H1 (cell line): ENCODE measurements at places on chromosomes 2 and 18. TPM values are rescaled to one million over a fixed set of nuclear protein-coding genes. Genes with fewer than 3 reads are reported as not detected.
A peak's percentile ranks its signal among the peaks of the same experiment; 100 is the strongest.

GRCh38 chr18:78884502-78884901 is 95.1 kb upstream of the SALL3 start:
- H3K36me3 ChIP-seq: no peaks in the 10 kb centered on the region
- no peaks in the 10 kb centered on the region for H3K4me1 ChIP-seq
- DNase-seq: no peak
- H3K27me3 ChIP-seq: no peaks in the 10 kb centered on the region
- no peak overlapping the region for H3K4me3 ChIP-seq

- no peaks in the 10 kb centered on the region for H3K36me3 ChIP-seq
- no peak for DNase-seq
- no peaks in the 10 kb centered on the region for H3K27me3 ChIP-seq
- peaks cover 5% of the 10 kb centered on the region for H3K4me1 ChIP-seq
Measured at GRCh38 chr18:27447930-27448329, 262.8 kb upstream of the CHST9 start.

- H3K27me3 ChIP-seq: no peaks in the 10 kb centered on the region
- H3K36me3 ChIP-seq: no peaks in the 10 kb centered on the region
- H3K27ac ChIP-seq: no peak overlapping the region
- H3K4me3 ChIP-seq: no peak overlapping the region
Measured at GRCh38 chr2:70347831-70348230, 46.0 kb upstream of the FAM136A start.

- H3K36me3 ChIP-seq: no peaks in the 10 kb centered on the region
- H3K27ac ChIP-seq: no peak overlapping the region
- no peaks in the 10 kb centered on the region; the same call in 1 of the 2 replicates for H3K27me3 ChIP-seq
- DNase-seq: no peak
- H3K4me1 ChIP-seq: peaks cover 2% of the 10 kb centered on the region
Measured at GRCh38 chr2:239253264-239253663, 147.6 kb downstream of the HDAC4 start.

DSG1 gene
- 0.06 TPM in 1 of 2 replicates, not detected in the other for total RNA-seq

DNA sequence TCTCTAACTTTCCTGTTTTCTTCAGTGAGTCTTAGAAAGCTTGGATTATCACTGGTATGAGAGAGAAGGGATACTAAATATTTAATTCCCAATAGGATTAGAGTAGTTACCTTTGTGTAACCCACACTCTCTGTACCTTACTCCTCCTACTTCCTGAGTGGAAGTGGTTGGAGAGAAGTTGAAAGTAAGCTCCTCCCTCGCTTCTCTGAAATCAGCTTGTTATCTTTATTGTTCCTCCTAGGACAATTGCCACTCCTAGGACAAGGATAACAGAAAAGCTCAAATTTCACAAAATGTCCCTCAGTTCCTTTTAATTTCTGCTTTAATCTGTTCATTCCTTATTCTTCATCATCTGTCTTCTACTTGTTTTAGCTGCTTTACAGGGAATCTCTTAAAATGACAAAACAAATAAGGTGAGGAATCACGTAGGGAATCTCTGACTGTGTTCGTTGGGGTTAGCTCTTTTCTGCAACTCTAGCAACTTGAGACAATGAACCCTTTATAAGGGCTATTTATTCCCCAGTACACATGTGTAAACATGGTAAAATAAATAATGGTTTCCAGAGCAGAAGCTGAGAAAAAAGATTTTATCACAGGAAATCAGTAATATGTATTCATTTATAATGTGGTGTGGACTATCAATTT is 8.6 kb downstream of the ITPRID2 start:
- no peaks in the 10 kb centered on the region for H3K36me3 ChIP-seq
- no peaks in the 10 kb centered on the region for H3K4me1 ChIP-seq
- H3K4me3 ChIP-seq: no peak overlapping the region
- no peak overlapping the region for H3K27ac ChIP-seq

GRCh38 chr2:202135091-202135874 is 62.2 kb downstream of the KIAA2012 start:
- H3K36me3 ChIP-seq: no peaks in the 10 kb centered on the region
- H3K27ac ChIP-seq: no peak overlapping the region
- no peak for DNase-seq
- H3K4me1 ChIP-seq: no peaks in the 10 kb centered on the region
- H3K27me3 ChIP-seq: no peaks in the 10 kb centered on the region

DNA sequence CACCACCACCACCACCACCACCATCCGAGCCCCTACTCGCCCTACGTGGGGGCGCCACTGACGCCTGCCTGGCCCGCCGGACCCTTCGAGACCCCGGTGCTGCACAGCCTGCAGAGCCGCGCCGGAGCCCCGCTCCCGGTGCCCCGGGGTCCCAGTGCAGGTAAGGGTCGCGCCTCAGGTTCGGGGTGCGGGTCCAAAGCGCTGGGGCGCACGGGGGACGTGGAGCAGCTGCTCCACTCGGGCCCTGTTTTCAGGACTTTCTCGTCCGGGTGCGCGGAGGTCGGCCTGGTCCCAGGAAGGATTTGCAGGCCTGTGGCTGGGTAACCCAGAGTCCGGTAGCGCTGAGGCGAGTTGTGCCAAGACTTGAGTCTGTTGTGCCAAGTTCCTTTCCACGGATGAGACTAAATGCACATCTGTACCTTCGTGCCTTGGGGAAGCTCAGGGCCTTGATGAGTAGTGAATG is 2.8 kb downstream of the GATA6 start:
- peaks cover 100% of the 10 kb centered on the region for H3K27me3 ChIP-seq
- no peaks in the 10 kb centered on the region for H3K36me3 ChIP-seq
- no peak overlapping the region for H3K27ac ChIP-seq
- no peak for DNase-seq
- peaks cover 30% of the 10 kb centered on the region for H3K4me1 ChIP-seq

- no peaks in the 10 kb centered on the region for H3K27me3 ChIP-seq
- no peak overlapping the region for H3K27ac ChIP-seq
- DNase-seq: no peak
- H3K4me3 ChIP-seq: no peak overlapping the region
- no peaks in the 10 kb centered on the region for H3K36me3 ChIP-seq
- H3K4me1 ChIP-seq: no peaks in the 10 kb centered on the region
Measured at GRCh38 chr18:79106084-79106483, 36.9 kb downstream of the ATP9B start.

DNA sequence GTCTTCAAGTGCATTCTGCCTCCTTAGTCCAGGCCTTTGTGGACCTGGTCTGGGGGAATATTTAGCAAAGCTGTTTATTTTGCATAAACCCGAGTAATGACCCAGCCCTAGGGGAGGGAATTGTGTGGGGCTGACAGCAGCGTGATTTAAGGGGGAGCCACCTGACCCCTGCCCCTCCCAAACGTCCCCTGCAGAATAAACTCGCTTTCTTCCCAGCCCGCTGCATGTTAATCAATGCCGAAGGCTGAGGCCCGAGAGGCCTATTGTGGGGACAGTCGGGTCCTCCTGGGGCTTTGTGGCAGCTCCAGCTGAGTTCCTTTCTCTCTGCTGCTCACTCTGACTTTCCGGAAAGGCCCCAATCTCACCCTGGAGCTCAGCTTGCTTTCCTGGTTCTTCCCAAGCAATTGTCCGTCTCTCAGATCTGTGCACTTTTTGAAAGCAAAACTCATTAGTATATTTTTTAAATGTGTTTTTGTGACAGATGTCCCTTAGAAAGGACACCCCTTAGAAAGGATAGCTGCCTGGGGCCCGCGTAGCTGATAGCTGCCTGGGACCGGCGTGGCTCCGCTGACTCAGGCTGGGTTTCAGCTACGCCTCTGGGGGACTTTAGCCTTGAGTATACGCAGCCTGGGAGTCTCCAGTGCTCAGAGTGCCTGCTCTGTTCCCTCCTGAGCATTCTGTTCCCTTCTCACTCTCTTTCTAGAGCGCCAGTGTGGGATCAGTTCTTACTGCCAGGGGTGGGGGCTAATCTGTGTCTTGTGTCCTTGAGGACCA is 158.3 kb downstream of the GLI2 start:
- H3K4me3 ChIP-seq: peak overlapping the region; percentile 23; the same call in 1 of the 2 replicates
- H3K27me3 ChIP-seq: no peaks in the 10 kb centered on the region; the same call in 1 of the 2 replicates
- no peaks in the 10 kb centered on the region for H3K36me3 ChIP-seq
- H3K4me1 ChIP-seq: peaks cover 17% of the 10 kb centered on the region
- H3K27ac ChIP-seq: no peak overlapping the region; the same call in 1 of the 2 replicates

DNA sequence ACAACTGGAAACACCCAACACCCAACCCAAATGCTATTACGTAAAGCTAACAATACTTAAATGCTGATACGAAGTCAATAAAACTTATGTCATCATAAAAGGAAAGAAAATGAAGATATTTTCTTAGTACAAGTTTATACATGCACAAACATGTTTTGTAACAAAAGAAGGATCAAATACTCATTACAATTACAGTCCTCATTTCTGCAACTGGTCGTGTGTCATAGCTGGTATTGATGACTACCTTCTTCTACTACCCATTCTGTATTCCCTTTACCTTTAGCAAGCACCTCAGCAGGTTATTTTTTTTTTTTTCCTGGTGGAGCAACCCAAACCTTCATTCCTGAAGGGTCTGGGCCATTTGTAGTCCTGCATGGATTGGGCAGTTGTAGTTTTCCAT is 1298.5 kb downstream of the SUCLG1 start:
- no peaks in the 10 kb centered on the region for H3K27me3 ChIP-seq
- no peaks in the 10 kb centered on the region for H3K36me3 ChIP-seq
- H3K4me3 ChIP-seq: no peak overlapping the region
- DNase-seq: no peak
- no peak overlapping the region for H3K27ac ChIP-seq

- H3K27me3 ChIP-seq: no peaks in the 10 kb centered on the region
- H3K4me3 ChIP-seq: no peak overlapping the region
- H3K36me3 ChIP-seq: no peaks in the 10 kb centered on the region
- no peaks in the 10 kb centered on the region for H3K4me1 ChIP-seq
- DNase-seq: no peak
- H3K27ac ChIP-seq: no peak overlapping the region
Measured at GRCh38 chr2:105139556-105140239, 101.8 kb downstream of the MRPS9 start.

DNA sequence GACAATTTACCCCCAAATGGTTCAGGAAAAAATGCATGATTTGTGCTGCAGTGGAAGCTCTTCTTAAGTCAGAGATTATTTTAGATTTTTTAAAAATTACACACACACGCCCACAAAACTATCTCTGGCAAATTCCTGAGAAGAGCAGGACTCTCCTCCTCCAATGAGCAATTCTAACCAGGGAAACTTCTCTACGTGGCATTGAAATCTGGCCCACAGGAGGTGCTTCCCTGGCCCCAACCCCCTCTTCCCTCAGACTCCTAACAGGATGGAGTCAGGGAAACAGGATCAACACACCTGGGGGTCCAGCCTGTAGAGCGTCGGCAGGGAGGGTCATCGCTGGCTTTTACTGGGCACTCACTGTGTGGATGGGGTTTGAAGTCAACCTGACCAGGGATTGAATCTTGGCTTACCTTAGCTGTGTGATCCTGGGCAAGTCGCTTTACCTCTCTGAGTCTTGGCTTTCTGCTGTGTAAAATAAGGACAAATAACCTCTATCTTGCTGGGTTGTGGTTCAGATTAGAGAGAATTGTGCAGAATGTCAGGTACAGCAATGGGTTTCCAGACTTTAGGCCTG is 65.4 kb upstream of the ASAP2 start:
- H3K27me3 ChIP-seq: peaks cover 26% of the 10 kb centered on the region
- no peaks in the 10 kb centered on the region for H3K36me3 ChIP-seq
- no peak overlapping the region for H3K27ac ChIP-seq
- H3K4me1 ChIP-seq: peaks cover 4% of the 10 kb centered on the region; the same call in 1 of the 2 replicates

DNA sequence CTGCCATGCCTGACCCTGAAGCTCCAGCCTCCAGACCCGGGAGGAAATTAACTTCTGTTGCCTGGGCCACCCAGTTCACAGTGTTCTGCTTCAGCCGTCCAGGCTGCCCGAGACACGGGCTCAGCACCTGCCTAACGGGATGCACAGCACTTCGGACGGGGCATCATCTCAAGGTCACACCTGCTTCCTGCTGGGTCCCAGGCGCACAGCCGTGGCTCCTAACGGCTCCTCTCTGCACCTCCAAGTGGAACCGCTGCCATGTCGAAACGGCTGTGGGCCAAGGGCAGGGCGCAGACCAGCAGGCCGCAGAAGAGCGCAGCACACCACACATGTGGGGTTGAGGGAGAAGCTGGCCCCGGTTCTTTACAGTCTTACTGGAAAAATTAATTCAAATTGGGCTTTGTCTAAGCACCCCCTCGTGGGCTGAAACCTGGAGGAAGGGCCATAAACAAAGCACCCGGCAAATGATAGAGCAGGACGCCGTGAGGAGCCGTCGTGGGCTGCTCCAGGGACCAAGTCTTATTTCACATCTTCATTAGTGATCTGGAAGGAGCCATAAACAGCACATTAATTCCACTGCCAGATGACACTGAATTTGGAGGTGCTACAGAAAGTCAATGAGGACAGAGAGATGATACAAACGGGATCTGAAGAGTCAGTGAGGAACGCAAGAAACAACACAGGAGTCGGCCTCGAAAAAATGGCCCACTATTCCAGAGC is 59.6 kb downstream of the EIPR1 start:
- DNase-seq: no peak
- H3K4me1 ChIP-seq: no peaks in the 10 kb centered on the region
- H3K36me3 ChIP-seq: no peaks in the 10 kb centered on the region
- H3K27ac ChIP-seq: no peak overlapping the region
- H3K27me3 ChIP-seq: no peaks in the 10 kb centered on the region

NYAP2 gene
- total RNA-seq: not detected in 2 replicates

- H3K27ac ChIP-seq: no peak overlapping the region
- peaks cover 28% of the 10 kb centered on the region for H3K4me1 ChIP-seq
- no peaks in the 10 kb centered on the region for H3K36me3 ChIP-seq
- H3K4me3 ChIP-seq: peak overlapping the region; percentile 23; the same call in 1 of the 2 replicates
Measured at GRCh38 chr18:47928466-47928865, 2.0 kb downstream of the SMAD2 start.

DNA sequence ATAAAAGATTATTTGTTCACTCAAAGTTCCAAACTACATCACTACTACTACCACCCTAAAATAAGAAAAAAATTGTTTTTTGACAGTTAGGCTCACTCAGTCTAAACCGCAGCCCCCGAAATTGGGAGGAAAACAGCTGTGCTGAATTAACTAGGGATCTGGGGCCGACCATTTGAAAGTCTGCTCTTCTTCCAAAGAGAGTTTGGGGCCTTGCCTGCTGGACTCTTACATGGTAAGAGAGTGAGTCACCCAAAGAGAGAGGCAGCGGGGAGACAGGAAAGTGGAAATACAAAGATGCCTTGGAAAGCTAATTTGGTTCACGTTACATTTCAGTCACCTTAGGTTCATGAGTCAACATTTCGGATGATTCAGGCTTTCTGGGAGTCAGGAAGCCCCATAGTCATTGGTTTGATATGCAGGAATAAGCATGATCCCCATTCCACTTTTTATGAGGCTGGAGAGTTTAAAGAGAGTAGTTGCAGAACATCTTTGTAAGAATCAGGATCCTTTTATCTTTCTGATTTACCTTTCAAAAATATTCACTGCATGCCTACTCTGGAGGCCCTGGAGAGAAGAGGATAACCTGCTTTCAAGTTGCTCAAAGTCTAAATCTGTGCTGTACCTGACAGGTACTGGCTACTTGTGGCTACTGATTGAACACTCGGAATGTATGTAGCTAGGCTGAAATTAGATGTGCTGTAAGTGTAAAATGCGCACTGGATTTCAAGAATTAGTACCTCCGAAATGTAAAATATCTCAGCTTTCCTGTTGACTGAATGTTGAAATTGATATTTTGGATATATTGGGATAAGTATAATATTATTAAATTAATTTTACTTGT is 995 bp upstream of the RTN4 start:
- H3K4me1 ChIP-seq: no peaks in the 10 kb centered on the region
- no peaks in the 10 kb centered on the region for H3K36me3 ChIP-seq
- H3K27ac ChIP-seq: peak overlapping the region; percentile 51

GRCh38 chr18:49169037-49169521 is 218.3 kb upstream of the SMAD7 start:
- H3K27me3 ChIP-seq: no peaks in the 10 kb centered on the region
- H3K4me3 ChIP-seq: no peak overlapping the region
- H3K27ac ChIP-seq: no peak overlapping the region
- no peaks in the 10 kb centered on the region for H3K36me3 ChIP-seq
- no peaks in the 10 kb centered on the region for H3K4me1 ChIP-seq
